ENCODE measurements at places on chromosomes 2 and 18.

- no peak for DNase-seq
Observed at GRCh38 chr2:102438578-102438977, 15.6 kb downstream of the IL18RAP start.

GRCh38 chr2:73114273-73114867 is 1.6 kb upstream of the RAB11FIP5 start:
- no peak for DNase-seq

- no peak for DNase-seq
Observed at GRCh38 chr18:23825496-23825895, 136.2 kb downstream of the LAMA3 start.

DNA sequence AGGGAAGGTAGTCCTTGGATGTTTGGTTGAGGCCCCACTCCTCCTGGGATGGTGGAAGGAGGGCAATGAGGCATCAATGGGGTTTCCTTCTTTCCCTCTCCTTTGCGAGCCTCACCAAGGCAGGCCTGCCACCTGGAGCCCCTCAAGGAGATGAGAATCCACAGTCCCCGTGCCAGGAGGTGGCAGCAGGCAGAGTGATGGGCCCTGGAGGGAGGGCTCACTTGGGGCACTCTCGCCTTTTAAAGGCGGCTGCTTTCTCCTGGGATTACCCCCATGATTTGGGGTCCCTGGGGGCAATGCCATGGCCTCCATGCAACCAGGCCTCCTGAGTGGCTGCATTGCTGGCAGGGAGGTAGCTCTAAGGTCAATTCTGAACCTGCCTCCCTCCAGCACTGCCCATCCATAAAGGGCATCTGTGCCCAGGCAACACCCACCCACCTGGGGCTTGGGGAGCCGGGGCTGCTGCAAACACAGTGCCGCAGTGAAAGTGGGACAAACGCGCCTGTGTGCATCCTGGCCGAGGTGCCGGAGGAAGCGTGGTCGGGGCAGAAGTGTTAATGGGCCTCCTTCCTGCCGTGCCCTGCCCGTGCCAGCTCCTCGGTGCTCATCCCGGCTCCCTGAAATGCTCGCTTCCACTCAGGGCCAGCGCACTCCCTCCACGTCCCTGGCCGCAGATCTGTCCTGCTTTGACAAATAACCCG is 55.9 kb downstream of the ZFP36L2 start:
- no peak for DNase-seq

- no peak for DNase-seq
Observed at GRCh38 chr18:62717925-62718800, 2.8 kb downstream of the PHLPP1 start.

GRCh38 chr2:213296270-213296669 is 12.0 kb downstream of the SPAG16 start:
- no peak for DNase-seq

GRCh38 chr2:15731889-15732271 is 140.2 kb downstream of the DDX1 start:
- no peak for DNase-seq

DNA sequence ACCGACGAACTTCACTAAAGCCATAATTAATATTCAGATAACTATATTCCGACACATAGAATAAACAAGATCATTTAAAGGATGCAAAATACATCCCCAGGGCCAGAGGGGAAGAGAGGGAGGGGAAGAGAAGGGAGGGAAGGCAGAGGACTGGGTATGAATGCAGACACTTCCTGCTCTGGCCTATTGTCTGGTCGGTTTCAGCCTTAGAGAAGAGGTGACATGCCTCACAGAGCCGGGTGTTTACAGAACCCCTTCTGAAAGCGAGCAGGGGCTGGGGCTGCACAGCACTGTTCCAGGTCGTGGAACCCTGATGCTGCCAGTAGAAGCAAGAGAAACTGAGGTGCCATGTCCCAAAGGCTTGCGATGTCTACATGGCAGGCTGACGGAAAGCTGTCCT is 31.0 kb downstream of the CELF4 start:
- no peak for DNase-seq

All from NCI-H446 treated with DMSO at 0.1 percent for 48 hours (cell line).